ENCODE measurements at places on chromosomes 16 and 17.

DNA sequence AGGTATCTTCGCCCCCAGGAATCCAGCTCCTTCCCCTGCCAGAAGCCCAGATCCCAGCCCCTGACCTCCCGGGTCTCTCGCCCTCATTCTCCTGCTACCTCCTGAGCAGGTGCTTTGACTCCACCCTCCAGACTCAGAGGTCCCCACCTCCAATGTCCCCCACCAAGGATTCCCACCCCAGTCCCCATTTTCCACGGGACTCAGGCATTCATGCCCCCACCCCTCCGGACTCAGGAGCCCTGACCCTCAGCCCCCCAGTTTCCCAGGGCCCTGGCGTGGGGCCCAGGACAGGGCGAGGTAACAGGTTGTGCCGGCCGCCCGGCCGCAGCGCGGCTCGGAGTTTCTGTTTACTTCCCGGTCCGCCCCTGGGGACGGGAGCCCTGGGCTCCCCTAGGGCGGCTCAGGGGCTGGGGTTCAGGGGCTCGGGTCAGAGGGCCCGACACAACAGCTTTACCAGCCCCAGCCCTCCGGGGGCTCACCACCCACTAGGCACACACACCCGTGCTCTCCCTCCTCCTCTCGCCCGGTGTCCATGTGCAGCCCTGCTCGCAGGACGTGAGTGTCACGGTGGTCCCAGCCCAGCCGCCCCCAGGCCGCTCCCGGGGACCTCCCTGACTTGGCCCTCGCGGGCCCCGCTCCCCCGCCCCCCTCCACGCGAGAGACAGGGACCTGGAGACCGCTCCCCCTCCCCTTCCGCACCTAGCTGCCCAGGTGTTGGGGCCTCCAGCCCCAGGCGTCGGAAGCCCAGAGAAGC is 595 bp downstream of the BICDL2 start:
- no peak for DNase-seq

DNA sequence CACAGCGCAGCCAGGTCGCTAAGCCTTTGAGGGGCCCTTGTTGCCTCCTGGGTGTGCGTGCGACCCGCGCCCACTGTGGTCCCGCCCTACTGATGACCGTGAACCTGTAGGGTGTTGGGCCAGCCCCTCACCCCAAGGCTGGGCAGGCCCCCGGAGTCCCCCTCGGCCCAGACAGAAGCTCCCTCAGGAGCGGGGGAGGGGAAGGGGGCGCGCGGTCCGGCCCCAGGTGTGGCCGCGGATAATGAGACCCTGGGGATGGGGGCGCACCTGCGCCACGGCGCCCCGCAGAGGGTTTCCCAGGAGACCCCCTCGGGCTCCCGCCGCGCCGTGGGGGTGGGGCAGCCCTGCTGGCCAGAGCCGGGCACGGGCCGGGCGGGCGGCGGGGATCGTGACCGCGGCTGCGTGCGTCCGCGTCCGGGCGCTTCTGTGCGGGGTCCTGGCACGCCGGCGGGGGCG is 358 bp upstream of the ARHGDIG start:
- no peak for DNase-seq

DNA sequence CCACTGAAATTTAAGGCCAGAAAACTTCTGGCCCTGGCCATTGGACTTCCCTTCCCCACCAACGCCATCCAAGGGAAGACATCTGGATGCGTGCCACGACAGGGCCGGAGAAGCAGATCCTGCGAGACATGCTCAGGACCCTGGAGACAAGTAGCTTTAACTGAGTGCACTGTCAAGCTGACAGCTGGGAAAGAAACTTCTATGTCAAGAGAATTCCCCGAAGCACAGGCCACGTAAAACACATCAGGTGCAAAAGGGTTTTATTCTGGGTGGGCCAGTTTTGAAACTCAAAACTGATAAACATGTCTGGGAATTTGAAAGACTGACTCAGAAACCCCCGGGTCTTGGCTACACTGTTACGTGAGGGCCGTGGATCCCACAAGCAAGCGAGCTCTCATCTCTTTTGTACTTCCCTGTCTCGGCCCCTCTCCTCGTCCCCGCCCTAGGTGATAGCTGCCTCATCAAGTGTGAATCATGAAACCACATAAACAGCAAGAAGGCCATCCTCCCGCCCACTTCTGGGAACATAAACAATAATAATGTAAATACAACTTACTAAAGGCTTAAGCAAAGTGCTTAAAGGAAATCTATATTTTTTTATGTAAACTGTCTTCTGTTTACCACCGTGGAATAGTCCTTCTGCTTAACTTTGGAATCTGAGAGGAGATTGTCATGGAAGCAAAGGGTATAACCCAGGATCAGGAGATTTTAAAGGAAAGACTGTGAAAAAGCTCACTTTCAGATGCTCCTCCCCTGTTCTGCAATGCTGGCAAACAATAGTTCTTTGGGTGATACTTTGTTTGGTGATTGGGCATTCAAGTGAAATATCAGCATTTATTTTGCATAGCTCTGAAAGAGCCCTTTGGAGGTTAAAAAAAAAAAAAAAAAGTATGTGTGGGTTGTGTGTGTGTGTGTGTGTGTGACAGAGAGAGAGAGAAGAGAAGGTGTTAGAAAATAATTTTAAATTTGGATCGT is 406.0 kb upstream of the MAF start:
- no peak for DNase-seq

DNA sequence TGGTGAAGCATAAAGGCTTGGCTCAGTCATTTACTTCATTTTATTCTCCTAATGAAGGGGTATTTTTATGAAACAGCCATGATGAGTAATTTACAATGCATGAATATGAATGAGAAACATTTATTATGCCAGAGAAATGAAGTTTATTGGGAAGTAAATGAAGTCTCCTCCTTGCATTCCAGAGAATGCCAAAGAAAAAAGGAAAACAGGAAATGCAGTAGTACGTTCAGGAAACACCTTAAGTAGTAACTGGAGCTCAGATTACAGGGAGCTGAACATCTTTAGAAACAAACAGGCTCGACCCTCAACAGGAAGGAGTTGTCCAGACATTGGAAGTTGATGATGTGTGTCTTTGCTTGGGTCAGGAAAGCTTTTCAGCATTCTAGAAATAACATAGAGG is 4.6 kb downstream of the KRT34 start:
- no peak for DNase-seq

DNA sequence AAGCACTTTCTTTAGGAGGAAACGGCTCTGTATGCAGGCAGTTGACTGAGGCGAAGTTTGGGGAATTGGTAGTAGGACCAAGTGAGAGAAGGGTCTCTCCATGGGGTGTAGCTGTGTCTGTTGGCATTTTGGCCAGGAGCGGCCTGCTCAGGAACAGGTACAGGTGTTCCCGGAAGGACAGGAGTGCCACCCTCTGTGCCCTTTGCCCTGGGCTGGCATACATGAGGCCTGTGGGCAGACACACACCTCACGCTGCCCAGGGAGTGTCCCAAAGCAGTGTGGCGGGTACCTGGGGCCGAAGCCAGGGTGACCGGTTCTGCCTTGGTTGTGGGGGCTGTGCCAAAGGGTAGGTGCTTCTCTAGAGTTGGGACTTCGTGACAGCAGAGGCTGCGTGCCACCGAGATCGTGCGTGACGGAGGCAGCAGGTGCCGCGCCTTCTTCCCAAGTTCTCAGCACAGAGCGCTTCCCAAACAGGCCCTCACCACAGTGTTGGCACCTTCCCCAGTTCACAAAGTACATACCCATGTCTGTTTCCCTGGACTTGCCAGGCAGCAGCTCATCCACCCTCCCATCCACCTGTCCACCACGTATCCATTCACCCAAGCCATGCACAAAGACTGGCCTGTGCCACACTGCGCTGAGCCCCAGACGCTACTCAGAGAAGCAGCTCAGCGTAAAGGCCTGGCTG is 19.9 kb upstream of the TCF25 start:
- DNase-seq, result no peak

DNA sequence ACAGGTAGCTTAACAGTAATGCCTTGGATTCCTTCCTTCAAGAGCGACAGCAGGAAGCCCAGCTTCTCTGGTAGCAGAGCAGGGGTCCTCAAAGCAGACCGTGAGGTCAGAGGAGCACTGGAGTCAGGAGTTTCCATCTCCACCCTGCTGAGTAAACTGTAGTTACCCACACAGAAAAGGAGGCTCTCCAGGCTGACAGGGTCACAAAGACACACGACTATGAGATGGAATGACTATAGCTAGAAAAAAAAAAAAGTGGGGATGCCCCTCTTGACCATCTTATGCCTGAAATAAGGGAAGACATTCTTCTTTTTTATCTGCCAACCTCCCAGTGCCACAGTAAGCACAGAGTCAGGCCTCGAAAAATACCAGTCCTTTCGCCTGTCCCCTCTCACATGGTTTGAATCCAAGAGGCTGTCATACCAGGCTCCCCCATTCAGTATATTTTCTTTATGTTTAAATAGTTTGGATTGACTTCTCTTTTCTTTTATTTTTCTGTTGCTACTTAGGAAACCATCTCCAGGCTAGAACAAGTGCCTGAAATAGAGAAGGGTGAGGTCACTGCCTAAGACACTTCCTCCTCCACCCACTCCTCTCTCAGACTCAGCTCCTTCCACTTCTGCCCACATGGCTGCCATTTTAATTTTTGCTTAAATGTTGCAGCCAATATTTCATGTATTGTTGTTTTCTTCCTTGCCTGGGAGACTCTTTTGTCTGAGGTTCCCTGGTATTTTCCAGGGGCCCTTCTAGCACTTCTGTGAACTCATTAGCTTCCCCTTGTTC is 707.4 kb downstream of the MAF start:
- DNase-seq, result no peak

DNA sequence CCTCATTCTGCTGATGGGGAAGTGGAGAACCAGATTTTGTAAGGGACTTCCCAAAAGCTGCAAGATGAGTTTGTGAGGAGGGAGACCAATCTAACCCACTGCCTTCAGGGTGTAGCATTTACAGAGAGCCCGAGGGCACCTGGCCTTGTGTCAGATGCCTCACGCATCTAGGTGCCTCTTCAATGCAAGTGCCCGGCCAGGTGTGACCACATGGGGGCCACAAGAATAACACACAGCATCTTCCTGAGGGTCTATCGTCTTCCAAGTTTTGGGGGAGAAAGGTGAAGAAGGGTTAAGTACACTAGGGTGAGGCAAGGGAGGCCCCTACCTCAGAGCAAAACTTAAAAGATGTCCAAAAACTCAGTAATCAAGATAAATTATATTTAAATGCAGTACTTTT is 401.7 kb upstream of the CDH5 start:
- no peak for DNase-seq

DNA sequence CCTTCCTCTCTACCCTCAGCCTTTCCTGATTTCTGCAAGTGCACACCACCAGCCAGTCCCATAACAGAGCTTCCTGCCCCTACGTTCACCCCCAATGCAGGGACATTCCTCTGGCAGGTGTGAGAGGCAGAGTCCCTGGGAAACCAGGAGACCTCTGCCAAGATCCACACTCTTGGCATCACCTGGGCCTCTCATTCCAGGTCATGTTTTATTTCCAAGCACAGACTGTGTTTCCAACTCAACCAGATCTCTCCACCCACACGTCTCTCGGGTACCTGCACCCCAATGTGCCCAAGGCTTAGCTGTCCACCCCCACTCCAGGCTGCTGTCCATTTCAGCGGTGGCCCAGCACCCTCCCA is 21.0 kb upstream of the PHB1 start:
- no peak for DNase-seq

DNA sequence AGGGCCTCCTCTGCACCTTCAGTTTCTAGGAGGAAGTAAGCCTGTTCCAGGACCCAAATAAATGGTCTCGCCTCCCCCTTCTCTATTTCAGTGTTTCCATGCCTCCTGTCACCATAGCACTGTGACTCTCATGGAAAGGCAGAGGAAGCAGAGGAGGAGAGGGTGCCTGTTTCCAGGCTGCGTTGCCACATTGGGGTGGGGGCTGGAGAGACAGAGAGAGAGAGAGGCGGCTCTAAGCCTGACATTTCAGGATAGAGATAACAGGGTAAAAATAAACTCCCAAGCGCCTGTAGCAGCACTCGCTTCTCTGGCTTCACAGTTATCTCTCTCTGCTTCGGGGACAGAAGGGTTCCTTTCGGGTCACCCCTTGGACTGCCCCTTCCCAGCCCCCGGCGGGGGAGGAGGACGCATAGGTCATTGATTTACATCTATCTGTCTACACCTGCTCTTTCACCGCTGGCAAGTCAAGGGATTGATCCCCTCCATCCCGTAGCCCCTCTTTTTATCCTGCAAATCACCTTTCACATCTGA is 71.2 kb upstream of the MRTFB start:
- DNase-seq, result no peak

GRCh38 chr16:66014221-66014620 is 352.3 kb upstream of the CDH5 start:
- no peak for DNase-seq

Measured in NCI-H2171 treated with DMSO at 0.1 percent for 48 hours (cell line).